ENCODE measurements at places on chromosomes 11 and 22.

DNA sequence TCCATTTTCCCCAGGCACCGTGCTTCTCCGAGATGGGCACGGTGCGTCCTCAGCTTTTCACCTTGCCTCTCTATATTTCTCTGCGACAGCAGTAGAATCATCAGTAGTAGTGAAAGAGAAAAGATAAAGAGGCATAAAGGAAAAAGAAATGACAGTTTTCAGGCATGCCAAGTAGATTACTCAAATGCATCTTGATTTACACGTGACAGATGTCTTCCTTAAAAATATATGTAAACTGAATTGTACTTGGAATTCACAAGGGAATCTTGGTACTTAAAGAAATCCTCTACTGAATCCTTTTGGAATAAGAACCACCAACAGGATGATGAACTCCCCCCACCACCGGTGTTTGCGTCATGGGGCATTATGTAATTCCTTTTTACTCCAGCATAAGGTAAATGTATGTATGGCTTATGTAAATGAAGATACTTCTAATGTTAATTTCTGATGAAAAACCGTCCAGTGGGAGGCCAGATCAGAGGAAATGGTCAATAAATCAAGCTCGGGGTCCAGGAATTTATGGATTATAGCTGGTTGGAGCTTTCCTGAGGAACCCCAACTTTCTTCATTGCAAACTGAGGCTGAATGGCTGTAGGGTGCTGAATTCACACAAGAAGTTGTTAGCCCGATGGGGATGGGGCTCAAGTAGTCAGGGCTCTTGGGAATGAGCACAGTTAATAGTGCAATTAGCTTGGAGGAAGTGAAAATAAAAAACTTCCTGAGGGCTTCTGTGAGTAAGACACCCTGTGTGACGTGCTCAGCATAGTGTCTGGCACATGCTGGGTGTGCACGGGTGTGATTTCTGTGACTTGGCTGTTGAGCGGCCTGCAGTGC is 630.4 kb downstream of the OPCML start:
- DNase-seq, result no peak

DNA sequence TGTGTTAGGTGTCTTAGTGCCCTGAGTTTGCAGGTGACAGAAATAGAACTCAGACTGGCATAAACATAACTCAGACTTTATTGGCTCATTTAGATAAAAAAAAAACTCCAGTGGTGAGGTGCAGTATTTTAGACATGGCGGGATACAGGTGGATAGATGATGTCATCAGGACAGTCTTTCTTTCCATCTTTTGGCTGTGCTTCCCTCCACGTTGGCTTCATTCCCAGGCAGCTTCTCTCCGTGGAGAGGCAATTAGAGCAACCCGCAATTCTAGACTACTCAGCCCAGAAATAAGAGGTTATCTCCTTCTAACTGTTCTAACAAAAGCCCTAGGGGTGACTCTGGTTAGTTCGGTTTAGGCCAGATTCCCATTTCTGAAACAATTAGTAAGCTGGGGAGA is 40.5 kb downstream of the NCAM1 start:
- no peak for DNase-seq

DNA sequence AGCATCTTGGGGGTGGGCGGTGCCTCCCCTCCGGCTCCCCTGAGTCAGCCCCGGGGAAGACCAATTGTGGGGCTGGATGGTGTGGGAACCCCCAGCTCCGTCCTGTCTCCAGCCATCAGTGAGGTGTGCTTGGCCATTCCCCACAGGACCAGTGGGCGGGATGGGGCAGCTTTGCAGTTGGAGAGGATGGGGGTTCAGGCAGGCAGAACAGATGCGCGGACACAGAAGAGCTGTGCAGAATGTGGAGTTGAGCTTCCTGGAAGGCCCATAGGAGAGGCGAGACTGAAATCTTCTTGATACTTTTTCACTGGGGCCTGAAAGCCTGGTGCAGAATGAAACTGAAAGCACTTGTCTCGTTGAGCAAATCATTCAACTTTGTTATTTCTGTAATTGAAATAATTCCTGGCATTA is 23.8 kb downstream of the PARVB start:
- no peak for DNase-seq

GRCh38 chr11:57668434-57668782 is 494 bp downstream of the ZDHHC5 start:
- no peak for DNase-seq

DNA sequence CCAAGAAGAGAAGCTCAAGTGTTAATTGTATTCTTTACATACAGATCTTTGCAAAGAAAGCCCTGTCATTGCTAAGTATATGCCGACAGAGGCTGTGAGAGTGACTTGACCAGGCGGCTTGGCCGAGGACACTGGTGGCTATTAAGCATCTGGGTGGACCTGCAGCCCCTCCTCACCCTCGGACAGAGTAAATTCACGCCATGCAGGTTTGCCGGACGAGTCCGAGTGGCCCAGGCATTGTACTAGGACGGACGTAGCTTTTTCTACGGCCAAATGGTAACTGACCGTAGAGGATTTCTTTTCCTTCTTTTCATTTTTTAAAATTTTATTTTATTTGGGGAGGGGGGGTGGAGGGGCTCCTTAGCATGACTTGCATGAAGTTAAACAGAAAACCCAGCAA is 47.0 kb downstream of the KCNC1 start:
- DNase-seq, result no peak

DNA sequence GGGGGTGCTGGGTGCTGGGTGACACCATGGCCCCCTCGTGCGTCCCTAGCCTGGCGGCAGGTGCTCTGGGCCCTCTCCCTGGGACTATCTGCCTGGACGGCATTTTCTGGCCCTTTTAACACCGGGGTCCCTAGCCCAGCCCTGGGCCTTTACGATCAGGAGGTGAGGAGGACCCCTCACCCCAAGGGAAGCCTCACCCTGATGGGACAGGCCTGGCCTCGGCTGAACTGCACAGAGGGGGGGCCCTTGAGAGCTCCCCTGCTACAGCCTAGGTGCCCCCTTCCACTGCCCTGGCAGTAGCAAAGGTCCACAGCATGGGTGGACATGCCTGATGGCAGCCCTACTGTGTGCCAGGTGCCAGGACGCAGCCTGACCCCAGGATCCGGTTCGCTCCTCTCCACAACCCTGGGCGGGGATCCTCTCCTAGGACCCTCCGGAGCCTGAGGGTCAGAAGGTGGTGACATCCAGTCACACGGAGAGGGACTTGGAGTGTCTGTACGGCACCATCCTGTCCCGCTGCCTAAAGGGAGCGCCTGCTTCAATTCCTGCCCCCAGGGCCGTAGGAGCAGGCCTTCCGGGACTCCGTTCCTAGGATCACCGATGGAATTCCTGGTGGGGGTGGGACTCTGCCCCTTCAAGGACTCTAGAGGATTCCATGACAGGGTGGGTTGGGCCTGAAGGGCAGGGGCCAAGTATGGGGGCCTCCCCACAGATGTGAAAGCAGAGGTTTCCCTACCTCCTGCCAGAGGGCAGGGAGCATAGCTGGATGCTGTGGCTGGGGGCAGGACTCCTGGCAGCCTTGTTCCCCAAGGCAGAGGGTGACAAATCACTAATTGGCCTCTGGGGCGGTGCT is 33.0 kb upstream of the TH start:
- DNase-seq, result no peak

- no peak for DNase-seq
Observed at GRCh38 chr11:77647654-77648305, 10.2 kb upstream of the CLNS1A start.

DNA sequence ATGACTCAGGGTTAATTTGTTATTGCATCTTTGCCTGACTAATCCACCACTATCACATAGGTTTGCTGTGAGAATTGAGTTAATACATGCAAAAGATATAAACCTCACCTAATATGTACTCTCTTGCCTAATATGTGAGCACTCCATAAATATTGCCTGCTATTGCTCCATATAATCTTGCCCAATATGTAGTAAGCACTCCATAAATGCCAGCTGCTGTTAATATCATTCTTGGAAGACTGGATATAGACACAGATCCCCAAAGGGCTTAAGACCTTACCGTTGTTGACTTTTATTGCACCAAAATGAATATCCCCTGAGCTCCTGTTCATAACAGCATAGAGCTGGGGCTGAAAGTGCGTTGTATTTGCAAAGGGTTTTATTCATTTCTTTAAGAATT is 27.0 kb upstream of the LRRC55 start:
- peak; percentile 8 for DNase-seq

DNA sequence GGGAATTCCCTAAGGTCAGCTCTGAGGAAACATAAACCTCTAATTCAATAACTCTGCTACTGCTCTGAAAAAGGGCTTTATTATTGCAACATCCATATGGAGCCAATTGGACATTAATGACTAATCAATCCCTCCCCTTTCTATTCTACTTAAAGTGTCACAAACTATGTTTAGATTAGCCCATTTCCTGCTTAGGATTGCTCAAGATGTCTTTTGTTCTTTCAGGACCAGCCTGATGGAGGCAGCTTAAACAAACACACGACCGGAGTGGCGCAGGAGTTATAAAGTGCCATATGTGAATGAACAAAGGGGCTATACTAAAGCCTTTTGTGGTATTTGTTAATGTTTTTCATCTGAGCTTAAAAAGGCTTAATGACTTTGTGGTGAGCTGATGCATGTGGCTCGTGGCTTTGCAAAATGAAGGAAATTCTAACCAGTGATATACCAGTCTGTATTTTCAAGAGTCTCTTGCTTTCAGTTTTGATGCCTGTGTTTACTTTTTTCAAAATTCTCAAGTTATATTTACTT is 354.4 kb downstream of the SOX6 start:
- peak; percentile 53 for DNase-seq

DNA sequence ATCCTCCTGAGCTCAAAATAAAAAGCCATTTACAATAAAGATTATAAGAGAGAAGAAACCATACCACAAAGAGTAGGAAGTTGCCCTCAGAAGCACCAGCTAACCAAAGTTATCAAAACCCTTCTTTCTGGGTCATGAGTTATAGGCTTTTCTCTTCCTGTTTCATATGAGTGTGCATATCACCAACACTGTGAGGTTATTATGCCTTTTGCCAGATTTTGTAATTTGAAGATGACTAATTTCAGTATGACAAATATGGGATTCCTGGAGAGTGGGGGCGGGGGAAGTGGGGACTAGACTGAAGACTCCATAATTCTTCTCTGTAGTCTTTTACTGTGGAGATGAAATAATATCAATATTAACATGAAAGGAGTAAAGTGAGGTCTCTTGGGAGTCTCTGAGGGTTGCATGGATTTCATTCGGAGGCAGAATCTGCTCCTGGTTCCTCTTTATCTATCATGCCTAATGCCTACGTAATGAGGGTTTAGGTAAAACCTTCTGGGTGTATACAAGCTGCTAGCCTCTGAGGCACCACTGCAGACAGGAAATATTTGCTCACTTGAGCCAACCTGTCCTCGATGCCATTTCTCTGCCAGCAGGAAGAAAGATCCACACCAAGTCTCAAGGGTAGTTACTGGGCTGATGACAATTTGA is 2.1 kb downstream of the LPXN start:
- peak; percentile 70 for DNase-seq

- DNase-seq, result no peak
Observed at GRCh38 chr11:86202013-86202336, 42.6 kb upstream of the EED start.

GRCh38 chr11:76008474-76008873 is 193.5 kb downstream of the UVRAG start:
- no peak for DNase-seq

DNA sequence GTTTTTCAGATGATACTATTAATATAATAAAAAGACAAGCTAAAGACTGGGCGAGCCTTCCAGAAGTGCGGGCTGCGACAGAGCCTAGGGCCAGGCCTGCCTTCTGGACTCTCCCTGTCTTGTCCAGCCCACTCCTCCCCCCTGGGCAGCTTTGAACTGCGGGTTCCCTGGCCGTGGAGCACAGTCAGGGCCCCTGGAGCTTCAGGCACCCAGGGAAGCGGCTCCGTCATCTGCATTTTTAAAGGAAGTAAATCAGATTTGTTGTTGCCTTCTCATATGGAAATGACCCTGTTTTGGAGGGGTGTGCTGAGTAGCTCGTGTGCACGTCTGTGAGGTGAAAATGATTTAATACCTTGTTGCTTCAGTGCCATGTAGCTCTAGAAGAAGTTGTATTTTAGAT is 265.3 kb downstream of the TBC1D22A start:
- no peak for DNase-seq

DNA sequence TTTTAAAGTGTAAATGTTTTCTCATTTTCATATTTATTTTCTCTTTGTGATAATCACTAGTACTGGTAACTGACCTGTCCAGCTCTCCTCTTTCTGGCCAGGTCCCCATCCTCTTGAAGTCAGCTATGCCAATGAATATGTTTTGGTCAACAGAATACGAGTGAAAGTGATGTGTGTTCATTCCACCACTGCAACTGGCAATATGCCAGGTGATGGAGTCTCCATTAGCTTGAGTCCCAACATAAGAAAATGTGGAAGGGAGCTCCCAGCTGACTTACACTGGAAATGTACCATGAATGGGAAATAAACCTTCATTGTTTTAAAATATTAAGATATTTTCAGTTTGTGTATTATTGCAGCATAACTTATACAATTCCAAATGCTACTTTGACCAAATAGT is 75.8 kb downstream of the CCDC34 start:
- DNase-seq, result no peak

- no peak for DNase-seq
Observed at GRCh38 chr11:48091426-48092102, 111.2 kb downstream of the PTPRJ start.

GRCh38 chr22:48209473-48210197 is 1447.2 kb downstream of the TBC1D22A start:
- DNase-seq, result no peak
